ENCODE measurements at places on chromosomes 6 and 20. TPM values are rescaled to one million over a fixed set of nuclear protein-coding genes. Genes with fewer than 3 reads are reported as not detected.
A peak's percentile ranks its signal among the peaks of the same experiment; 100 is the strongest.

CRISP3 gene
- not detected for total RNA-seq

DNA sequence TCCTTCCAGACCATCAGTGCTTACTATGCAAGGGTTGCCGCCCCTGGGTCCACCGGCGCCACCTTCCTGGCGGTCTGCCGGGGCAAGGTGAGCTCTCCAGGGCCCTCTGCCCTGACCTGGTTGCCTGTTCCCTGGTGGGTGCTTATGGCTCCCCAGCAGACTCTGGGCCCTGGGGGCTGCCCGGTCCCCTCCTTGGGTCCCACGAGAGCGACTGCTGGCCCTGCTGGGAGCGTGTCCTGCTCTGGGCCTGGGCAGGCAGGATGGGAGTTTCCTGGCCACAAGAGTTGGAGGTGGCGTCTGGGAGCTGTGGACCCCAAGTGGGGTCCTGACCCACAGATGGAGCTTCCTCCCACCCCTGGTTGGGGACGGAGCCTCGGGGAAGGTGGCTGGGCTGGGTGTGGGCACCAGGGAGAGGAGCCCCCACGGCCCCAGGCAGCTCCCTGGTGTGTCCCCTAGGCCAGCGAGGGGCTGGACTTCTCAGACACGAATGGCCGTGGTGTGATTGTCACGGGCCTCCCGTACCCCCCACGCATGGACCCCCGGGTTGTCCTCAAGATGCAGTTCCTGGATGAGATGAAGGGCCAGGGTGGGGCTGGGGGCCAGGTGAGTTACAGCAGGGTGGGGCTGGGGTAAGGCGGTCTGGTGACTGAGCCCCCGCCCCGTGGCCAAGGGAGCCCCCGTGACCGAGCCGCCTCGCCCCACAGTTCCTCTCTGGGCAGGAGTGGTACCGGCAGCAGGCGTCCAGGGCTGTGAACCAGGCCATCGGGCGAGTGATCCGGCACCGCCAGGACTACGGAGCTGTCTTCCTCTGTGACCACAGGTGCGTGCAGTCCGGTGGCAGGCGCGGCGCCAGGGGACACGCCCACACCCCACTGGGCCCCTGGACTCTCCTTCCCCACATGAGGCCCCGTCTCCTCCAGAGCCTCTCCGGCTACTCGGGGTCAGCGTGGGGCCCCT lies 7.1 kb upstream of the TNFRSF6B start:
- peak; percentile 38 for DNase-seq

DNA sequence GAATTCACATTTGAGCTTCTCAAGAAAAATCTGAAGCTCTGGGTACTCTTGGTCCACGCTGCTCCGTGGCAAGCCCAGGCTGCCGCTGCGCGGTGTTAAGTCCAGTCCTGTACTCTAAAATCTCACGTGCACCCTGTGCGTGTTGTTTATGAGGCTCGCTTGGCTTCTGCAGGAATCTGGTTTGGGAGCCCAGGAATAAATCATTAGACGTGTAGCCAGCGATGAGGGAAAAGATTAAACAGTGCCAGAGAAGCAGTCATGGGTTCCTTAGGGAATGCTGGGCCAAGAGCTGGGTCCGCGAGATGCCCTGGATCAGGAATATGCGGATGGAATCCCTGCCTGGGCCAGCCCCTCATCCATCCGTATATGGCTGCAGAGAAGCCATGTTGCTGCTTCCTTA lies 87.3 kb downstream of the KCNB1 start:
- DNase-seq, result no peak

LST1 gene
- total RNA-seq, result 6.9 TPM

DOK5 gene
- total RNA-seq, result 1.8 TPM

- no peak for DNase-seq
These were observed 48.4 kb downstream of the ZFAND3 start for GRCh38 chr6:37867756-37868446.

DNA sequence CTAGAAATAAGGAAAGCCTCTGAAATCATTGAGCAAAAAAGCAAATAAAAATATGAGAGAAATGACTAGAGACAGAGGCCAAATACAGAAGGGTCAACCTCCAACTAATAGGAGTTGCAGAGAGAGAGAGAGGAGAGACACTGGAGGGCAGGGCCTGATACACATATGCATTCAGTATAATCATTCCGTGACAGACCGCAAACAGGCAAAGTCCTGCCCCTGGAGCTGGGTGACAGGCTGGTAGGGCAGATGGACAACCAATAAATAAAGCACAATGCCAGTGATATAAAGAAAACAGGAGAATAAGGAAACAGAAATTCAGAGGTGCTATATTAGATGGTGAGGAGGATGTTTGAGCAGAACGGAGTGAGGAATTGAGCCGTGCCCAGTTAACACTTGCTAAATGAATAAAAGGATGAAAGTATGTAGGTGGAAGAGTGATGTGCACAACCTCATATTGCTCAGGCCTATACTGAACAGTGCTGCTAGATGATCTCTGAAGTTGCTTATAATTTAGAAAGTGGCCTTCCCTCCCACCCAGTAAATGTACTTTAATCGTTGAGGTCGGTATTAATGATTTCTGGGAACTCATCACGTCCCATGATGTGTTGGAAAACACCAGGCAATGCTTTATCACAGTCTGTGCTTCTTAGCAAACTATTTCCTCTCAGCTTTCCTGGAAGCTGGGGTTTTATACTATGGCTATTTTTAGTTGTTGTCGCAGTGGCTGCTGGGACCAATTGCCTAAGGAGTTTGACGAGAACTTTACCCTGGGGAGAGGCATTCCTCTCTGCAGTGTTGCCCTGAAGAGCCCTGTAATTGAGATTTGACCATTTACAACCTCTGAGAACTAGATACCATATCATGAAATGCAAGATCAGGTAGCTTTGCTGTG lies 37.6 kb upstream of the CLIC5 start:
- DNase-seq, result no peak

- no peak for DNase-seq
These were observed 64.8 kb upstream of the SMIM8 start for GRCh38 chr6:87257565-87257964.

DNA sequence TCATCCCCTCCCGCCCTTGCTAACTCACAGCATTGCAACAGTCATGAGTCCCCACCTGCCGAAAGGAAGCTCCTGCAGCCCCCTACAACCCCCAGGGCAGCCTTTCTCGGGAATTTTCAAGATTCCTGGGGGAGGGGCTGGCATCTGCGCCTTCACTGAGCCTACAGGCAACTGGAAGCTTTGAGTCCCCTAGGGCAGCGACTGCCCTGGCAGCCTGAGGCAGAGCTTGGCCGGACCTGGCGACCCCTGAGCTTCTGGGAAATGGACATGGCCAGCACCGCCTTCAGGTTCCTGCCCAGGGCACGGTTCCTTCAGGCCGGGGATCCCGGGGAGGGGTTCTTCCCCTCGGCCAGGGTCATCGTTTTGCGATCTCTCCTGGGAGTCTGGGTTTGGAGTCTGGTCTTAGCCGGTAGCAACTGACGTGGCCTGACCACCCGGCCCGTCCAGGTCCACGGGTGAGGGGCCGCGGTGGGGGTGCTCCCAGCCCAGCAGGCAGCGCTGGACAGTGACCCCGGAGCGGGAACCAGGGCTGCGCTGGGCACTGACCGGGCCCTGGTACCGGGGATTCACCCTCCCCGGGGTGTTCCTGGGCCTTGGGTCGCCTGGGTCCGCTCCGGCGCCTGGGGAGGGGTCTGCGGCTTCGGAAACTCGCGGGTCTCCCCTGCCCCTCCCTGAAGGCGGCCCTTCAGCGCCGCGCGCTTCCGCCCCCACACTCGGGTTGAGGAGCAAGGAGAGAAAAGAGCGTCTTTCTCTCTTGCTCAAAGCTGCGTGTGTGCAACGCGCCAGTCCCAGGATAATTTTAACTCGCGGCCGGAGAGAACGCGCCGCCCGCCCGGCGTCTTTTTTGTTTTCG lies 593 bp upstream of the COL9A3 start:
- DNase-seq, result no peak

GRCh38 chr6:113707194-113707593 lies 150.0 kb upstream of the MARCKS start:
- DNase-seq, result no peak

- DNase-seq, result no peak
These were observed 16.8 kb upstream of the DCBLD1 start for GRCh38 chr6:117465691-117466090.

GRCh38 chr20:33757046-33757445 lies 25.2 kb downstream of the ZNF341 start:
- DNase-seq, result no peak

PHACTR3 gene
- total RNA-seq, result 6.8 TPM

PROKR2 gene
- total RNA-seq, result not detected

- DNase-seq, result no peak
These were observed 1.8 kb upstream of the PHACTR2 start for GRCh38 chr6:143675946-143676345.

HS3ST5 gene
- total RNA-seq, result not detected

BANF2 gene
- total RNA-seq, result not detected

PRKN gene
- 23.1 TPM for total RNA-seq

- no peak for DNase-seq
These were observed 258.1 kb upstream of the EPHA7 start for GRCh38 chr6:93677264-93677965.

DNA sequence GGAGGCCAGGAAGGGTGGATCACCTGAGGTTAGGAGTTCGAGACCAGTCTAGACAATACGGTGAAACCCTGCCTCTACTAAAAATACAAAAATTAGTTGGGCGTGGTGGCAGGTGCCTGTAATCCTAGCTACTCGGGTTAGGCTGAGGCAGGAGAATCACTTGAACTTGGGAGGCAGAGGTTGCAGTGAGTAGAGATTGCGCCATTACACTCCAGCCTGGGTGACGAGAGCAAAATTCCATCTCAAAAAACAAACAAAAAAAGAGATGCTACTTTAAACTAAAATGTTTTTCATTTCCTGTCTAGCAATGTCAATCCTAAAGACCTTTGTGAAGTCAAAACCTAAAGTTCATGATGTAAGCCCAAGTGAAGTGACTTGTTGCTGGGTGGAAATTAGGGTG lies 12.9 kb downstream of the DSN1 start:
- DNase-seq, result no peak

TRIM15 gene
- total RNA-seq, result not detected

MYCT1 gene
- total RNA-seq, result 15.3 TPM

CDH22 gene
- 2.3 TPM for total RNA-seq

DNA sequence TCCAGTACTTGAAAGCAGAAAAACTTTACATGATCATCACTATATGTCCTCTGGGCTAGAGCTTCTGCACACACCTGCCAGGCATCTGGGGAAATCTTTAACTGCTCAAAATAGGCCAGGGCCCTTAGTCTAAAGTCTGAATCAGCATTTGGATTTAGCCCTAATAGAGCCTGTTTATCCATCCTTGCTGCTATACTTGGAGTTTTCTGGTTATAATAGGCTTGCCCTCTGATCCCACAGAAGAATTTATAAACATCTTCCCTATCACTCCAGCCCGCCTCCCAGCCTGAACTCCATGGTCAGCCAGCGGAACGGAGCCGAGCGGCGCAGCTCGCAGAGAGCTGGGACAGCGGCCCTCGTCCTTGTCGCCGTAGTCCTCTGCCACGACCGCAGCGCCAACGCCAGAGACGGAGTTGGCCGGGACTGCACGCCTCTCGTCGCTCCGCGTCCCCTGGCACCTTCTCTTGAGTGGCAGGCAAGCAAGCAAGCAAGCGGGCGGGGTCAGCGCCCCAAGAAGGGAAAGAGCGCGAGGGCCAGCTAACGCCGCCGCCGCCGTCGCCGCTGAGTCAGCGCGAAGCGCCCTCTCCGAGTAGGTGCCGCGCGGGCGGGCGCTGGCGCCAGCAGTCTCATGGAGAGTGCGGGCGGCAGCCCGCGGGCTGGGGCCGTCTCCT lies 25.4 kb upstream of the ASIP start:
- peak; percentile 92 for DNase-seq

LTB gene
- 0.40 TPM for total RNA-seq

DNA sequence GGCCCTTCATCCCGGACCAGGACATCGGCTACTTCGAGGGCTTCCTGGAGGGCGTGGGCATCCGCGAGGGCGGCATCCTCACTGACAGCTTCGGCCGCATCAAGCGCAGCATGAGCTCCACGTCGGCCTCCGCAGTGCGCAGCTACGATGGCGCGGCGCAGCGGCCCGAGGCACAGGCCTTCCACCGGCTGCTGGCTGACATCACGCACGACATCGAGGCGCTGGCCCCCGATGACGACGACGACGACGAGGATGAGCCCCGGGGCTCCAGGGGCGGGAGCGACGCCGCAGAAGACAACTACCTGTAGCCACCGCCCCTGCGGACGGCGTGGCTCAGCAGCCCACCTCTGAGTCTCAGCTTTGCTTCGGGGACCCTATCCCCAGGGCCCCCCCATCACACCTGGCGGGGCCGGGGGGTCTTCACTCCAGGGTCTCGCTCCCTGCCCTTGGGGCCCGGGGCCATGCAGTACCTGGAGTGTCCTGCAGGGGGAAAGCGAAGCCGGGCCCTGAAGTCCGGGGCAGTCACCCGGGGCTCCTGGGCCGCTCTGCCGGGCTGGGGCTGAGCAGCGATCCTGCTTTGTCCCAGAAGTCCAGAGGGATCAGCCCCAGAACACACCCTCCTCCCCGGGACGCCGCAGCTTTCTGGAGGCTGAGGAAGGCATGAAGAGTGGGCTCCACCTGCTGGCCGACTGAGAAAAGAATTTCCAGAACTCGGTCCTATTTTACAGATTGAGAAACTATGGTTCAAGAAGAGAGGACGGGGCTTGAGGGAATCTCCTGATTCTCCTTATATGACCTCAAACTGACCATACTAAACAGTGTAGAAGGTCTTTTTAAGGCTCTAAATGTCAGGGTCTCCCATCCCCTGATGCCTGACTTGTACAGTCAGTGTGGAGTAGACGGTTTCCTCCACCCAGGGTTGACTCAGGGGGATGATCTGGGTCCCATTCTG lies 20.8 kb upstream of the HCK start:
- DNase-seq, result peak; percentile 84

GRCh38 chr6:146894624-146895023 lies 295.9 kb downstream of the ADGB start:
- no peak for DNase-seq

DNA sequence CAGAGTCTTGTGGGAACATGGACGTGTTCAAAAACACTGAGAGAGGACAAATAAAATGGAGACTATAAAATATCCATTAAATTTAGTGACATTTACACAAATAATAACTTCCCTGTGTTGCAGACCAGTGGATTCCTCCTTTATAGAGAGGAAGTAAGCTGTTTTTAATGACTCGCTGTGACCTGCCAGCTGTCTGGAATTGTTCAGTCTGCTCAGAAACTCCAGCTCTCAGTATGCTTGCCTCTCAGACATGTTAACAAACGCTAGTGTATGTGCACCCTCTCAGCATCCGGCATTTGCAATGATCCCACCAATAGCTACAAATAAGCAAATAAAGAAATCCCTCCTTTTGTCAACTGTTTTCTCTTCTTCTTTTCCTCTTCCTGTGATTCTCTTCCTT lies 158.0 kb upstream of the TCF21 start:
- DNase-seq, result no peak

GRCh38 chr6:11232770-11233626 lies 530 bp upstream of the NEDD9 start:
- no peak for DNase-seq

- no peak for DNase-seq
These were observed 39.5 kb downstream of the FAM110A start for GRCh38 chr20:872855-873520.

GRCh38 chr6:2184700-2185455 lies 60.5 kb downstream of the GMDS start:
- no peak for DNase-seq

All from left ventricle myocardium superior (tissue), 1 donor.